Stimulated activated CD8-positive, alpha-beta memory T cell treated with anti-CD3 and anti-CD28 coated beads, Interleukin-2, amount 100 ng/mL, for 48 hours (primary cell): ENCODE measurements at places on chromosomes 3 and 15.

GRCh38 chr3:174495311-174495710 lies 363.8 kb upstream of the NAALADL2 start:
- no peak for DNase-seq

GRCh38 chr3:192489579-192489978 lies 237.8 kb downstream of the FGF12 start:
- no peak for DNase-seq

GRCh38 chr15:100914876-100915275 lies 4.3 kb upstream of the LRRK1 start:
- no peak for DNase-seq

GRCh38 chr3:138492980-138493675 lies 58.7 kb downstream of the ESYT3 start:
- DNase-seq, result no peak
